ENCODE measurements at places on chromosomes 2 and 18.

DNA sequence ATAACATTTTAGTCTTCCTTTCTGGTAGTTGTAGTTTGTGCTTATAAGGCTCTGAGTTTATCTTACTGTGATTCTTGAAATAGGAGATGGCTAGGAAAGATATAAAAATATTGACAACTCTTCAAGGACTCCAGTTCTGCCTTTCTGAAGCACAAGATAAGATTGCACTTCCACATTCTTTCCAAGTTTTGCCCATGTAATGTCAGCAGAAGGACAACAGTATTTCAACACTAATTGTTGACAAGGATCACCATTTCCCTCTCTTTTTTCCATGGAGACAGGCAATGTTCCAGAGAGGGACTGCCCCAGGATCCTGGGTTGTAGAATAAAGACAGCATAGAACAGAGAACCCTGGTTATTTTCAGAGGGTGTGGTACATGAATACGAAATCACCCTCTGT, 279.1 kb upstream of the CNTNAP5 start:
- peak; percentile 68 for DNase-seq

- no peak for DNase-seq
Observed at GRCh38 chr2:208529796-208530195, 123.2 kb downstream of the PTH2R start.

GRCh38 chr2:165002638-165003037, 47.3 kb upstream of the SLC38A11 start:
- no peak for DNase-seq

GRCh38 chr2:21276163-21276562, 152.4 kb downstream of the TDRD15 start:
- no peak for DNase-seq

GRCh38 chr18:22933966-22934423, 867 bp downstream of the RBBP8 start:
- no peak for DNase-seq

- peak; percentile 88 for DNase-seq
Observed at GRCh38 chr2:214410918-214411554, at the start of gene VWC2L. Gene VWC2L, plus strand, starts transcription at chr2:214411054. Its CDS starts 3,140 bp downstream, at chr2:214414194.

DNA sequence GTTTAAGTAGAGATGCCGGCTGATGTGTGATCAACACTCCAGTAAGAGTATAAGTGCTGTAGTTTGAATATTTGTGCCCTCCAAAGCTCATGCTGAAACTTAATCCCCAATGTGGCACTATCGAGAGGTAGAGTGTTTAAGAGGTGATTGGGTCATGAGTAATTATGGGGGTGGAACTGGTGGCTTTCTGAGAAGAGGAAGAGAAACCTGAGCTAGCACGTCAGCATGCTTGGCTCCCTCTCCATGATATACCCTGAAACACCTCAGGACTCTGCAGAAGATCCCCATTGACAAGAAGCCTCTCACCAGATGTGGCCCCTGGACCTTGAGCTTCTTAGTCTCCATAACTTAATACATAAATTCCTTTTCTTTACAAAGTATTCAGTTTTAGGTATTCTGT, 584.8 kb downstream of the TSN start:
- no peak for DNase-seq

- DNase-seq = no peak
Observed at GRCh38 chr18:36017232-36017631, 44.8 kb downstream of the RMP24 start.

GRCh38 chr18:57576316-57576715, 10.2 kb downstream of the FECH start:
- DNase-seq = no peak

GRCh38 chr18:10530852-10531251, 5.0 kb downstream of the NAPG start:
- no peak for DNase-seq

GRCh38 chr2:175576270-175576669, 394.8 kb upstream of the ATP5MC3 start:
- DNase-seq = no peak

GRCh38 chr2:146602856-146603255, 1242.0 kb upstream of the ACVR2A start:
- DNase-seq = no peak

- DNase-seq = no peak
Observed at GRCh38 chr2:19879120-19879519, 22.7 kb downstream of the TTC32 start.

DNA sequence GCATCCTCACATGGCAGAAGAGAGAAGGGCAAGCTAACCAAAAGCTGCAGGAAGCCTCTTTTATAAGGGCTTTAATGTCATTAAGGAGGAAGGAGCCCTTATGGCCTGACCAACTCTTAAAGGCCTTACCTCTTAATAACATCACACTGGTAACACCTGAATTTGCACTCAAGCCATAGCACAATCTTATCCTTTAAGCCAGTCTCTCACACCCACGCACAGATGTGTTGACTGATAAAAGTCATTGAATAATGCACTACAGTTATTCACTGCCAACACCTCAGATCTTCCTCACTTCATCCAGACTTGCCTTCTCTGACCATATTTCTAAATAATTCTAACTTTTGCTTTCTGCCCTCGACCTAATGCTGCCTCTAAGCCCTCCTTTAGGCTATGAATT, 516.8 kb downstream of the ADCYAP1 start:
- no peak for DNase-seq

GRCh38 chr2:160419776-160420505, 73.7 kb downstream of the RBMS1 start:
- no peak for DNase-seq

DNA sequence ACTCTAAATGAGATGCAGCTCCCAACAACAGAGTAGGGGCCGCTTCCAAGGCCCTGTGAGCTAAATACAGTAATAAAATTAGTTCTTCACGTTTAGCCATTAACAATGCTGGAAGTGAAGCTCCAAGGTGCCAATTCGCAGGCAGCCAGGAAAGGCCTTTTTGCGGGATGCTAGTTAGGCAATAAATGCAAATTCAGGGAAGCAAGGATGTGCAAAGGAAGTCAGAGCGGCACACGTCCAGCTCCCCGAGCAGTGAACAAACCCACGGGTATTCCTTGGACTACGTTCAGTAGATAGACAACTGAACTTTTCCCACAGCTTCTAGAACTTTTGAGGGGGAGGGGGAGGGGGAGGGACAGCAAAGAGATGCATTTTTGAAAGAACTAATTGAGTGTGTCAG, 6.9 kb downstream of the ZNF516 start:
- DNase-seq = no peak

DNA sequence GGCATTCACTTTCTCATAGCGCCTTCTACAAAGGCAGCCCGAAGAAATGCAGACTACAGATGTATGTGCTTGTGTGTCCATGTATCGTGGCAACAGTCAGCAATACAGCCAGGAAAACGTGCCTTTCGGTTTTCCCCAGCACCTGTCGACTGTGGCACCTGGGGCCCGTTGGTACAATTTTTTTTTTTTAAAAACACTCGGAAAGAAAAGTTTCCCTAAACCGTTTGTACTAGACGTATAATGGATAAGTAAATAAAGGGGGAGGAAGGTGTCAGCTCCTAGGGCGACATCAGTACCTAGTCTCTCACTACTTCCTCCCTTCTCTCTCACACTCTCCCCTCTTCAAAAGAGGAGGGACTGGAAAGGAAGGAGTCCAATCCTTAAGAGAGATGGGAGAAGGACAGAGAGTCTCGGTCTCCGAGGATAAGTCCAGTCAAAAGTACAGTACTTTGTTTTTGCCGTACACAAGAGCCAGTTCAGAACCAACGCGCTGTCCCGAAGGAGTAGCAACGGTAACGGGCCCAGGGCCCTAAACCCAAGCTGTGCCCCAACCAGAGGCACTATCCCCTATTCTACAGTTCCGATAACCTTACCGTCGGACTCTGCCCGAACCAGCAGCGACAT, 759 bp downstream of the PPP4R3B start:
- peak; percentile 74 for DNase-seq

DNA sequence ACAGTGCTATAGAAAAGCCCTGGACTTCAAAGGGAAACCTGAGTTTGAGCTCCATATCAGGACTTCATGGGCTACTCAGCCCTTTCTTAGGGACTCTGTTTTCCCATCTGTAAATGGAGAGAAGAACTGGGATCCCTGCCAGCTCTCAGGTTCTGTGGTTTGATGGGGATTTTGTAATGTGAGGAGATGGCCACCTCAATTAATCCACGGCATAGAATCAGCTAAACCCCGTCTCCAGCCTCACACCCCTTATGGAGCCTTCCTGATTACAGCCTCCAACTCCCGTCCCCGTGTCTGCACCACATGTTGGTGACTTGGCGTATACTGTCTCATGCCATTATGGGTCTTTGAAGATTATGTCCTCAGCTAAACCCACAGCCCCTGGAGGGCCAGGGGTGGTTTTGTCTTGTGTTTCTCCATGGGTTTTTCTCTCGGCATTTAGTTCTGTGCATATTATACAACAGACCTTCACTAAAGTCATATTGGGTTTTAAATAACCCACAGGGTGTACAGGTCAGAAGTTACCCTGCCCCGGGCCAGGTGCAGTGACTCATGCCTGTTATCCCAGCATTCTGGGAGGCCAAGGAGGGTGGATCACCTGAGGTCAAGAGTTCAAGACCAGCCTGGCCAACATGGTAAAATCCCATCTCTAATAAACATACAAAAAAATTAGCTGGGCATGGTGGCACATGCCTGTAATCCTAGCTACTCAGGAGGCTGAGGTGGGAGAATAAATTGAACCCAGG, 63.8 kb upstream of the PPP1CB start:
- peak; percentile 45 for DNase-seq

DNA sequence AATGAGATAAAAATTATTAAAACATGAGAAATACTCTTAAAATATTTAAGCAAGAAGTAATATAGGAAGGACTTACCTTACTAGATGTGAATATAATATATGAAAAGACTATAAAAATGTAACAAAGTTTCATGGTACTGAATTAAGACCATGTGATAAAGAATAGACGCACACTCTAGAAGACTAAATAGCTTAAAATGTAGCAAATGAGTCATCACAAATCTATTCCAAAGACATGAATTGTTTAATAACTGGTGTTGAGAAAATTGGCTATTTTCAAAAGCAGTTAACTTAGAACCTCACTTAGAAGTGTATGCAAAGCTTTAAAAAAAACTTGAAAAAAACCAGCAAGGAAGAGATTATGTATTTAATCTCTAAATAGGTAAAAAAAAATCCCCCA, 64.1 kb downstream of the POLE4 start:
- peak; percentile 55 for DNase-seq

GRCh38 chr18:49616618-49617328, 54.9 kb downstream of the LIPG start:
- DNase-seq = no peak

DNA sequence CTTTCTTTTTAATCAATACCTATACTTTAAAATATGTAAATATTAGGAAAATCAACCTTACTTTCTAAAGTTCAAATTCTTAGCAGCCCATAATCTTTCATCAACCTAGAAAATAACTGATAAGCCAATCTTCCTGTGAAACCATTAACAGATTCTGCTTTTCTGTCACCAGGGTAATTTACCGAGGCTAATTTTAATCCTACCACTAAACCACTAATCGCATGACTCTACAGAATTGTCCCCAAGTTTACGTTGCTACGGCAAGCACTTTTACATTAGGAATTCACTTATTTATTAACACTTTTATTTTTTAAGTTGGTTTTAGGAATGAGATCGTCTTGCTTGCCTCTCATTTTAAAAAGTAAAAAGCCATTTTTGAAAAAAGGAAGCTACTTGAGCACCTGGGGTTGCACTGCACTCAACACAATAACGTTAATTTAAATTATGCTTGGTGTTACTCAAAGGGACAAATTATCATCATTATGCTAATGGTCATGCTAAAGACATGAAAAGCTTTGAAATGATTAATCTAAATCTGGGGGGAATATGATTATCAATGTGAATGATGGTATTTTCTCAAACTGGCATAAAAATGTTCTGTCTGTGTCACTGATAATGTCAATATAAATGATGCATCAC, 10.2 kb downstream of the ZNF516 start:
- no peak for DNase-seq

GRCh38 chr18:26706911-26707351, 158.6 kb downstream of the AQP4 start:
- DNase-seq = no peak

DNA sequence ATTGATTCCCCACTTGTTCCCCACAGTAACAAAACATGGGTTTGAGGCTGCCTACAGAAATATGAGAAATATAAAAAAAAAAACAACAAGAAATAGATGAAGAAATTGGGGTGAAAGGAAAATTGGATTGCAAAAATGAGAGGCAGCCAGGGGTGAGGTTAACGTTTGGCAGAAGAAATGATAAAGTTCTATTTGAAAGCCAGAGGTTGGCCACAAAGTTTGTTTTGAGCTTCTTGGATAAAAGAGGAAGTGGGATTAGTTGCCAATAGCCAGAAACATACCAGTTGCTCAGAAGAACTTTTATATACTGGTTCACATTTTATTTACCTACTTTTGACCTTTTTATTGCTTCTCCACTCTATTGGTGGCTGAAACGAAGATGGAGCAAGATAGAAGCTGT, 67.5 kb downstream of the FASTKD2 start:
- DNase-seq = no peak

GRCh38 chr2:5374762-5375161, 317.4 kb upstream of the SOX11 start:
- no peak for DNase-seq

- no peak for DNase-seq
Observed at GRCh38 chr2:72938455-72938854, 21.1 kb downstream of the EMX1 start.

DNA sequence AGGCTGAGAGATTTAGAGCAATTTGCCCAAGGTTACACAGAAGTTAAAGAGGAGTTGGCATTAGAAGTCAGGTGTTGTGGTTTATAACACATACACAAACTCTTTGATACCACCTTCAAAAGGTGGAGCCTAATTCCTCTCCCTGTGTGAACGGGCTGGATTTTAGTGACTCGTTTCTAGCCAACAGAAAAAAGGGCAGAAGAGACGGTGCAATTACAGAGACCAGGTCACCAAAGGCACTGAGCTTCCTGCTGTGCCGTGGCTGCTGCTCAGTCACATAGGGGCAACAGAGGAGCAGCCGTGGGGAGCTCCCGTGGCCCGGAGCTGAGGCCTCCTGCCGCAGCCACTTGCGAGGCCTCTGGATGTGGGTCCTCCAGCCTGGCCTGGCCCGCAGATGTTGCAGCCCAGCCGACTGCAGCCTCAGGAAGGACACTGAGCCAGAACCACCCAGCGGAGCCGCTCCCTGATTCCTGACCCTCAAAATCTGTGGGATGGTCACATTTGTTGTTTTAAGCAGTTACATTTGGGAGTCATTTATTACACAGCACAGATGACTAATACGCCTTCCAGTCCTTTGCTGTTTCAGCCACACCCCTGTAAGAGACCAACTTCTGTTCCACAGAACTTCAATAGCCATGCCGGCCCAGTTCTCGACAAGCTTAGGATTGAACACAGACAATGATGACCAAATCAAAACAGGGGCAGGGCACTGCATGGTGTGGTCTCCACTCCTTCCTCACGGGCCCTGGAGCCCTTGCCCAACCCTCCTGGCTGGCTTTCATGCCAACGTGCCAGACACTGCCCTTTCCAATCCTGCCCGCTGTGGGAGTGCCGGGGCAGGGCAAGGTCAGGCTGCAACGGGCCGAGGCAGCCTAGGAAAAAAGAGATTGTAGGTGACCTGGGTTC, 17.1 kb downstream of the EDAR start:
- DNase-seq = no peak
